ENCODE measurements at places on chromosomes 5 and 9. TPM values are rescaled to one million over a fixed set of nuclear protein-coding genes. Genes with fewer than 3 reads are reported as not detected.

The PCDHA3 gene
- 0.19 TPM for total RNA-seq

The GARNL3 gene
- total RNA-seq = 40.4 TPM

The PDCD1LG2 gene
- total RNA-seq = 5.4 TPM

The FIBCD1 gene
- not detected for total RNA-seq

The HBEGF gene
- 6.9 TPM for total RNA-seq

The NUDT12 gene
- 10.1 TPM for total RNA-seq

All from posterior vena cava (tissue), 2 donors.